ENCODE measurements at places on chromosomes 1 and 21.

DNA sequence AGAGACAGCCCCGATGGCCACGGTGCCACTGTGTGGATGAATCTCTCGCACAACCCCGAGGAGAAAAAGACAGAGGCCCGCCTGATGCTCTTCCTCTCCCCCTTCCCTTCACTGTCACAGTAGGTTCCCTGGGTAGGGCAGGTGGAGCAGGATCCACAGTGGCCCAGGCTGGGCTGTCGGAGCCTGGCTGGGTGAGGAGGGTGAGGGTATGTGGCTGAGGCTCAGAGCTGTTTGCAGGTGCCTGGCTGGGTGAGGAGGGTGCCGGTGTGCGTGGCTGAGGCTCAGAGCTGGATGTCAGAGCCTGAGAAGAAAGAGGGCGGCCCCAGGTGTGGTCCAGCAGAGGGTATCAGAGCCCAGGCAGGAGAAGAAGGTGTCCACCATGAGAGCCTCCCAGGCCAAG lies 2.7 kb downstream of the CFAP74 start:
- DNase-seq, result no peak

GRCh38 chr1:183634429-183635065 lies 1.0 kb downstream of the ARPC5 start:
- DNase-seq, result no peak

- DNase-seq, result no peak
Measured at GRCh38 chr1:165912638-165913037, 85.2 kb downstream of the UCK2 start.

DNA sequence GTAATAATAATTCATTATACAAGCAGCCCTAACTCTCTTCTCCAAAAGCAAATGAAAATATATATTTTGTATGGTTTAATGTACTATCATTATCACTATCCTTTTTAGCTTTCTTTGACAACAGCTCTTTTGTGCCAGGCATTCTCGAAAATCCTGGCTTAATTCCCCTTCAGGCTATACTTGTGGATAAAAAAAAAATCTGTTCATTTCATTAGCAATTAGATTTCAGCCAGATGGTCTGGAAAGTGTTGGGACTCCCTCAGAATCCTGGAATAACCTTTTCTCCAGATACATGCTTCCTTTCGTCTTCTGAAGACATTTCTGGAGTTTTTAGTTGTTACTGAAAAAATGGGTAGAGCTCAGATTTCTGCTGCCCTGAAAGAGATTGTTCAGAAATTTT lies 83.4 kb upstream of the PLPPR4 start:
- no peak for DNase-seq

DNA sequence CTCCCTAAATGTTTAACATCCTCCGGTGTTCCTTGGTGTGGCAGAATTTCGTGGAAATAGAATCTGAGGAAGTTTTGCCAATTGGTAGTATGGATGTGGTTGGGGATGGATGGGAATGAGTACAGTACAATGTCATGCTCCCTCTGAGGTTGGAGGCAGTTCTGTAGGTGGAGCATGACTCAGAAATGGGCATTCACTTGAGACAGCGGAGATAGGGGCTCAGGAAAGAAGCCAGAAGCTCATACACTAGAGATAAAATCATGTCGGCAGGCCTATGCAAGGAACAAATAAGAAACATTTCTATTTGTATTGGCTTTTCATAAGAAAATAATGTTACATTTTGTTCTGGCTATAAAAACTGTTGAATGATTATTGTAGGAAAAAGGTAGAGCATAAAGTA lies 196.0 kb downstream of the URB2 start:
- no peak for DNase-seq

DNA sequence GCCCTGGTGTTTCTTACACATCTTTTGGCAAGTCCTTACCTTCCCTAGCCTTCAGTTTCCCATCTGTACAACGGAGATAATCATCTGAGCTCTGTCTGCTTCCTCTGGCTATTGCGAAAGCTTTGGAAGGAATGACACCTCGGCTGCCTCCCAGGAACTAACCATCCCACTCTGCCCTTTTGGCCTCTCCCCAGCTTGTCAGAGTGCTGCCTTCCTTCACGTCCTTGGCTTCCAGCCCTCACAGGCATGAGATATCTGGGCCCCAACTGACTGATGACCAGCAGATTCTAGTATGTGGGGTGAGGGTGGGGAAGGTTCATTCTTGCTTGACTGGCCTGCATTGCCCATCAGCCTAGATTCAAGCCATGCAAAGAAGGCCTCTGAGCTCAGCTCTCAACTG lies 253.1 kb upstream of the FGGY start:
- no peak for DNase-seq

DNA sequence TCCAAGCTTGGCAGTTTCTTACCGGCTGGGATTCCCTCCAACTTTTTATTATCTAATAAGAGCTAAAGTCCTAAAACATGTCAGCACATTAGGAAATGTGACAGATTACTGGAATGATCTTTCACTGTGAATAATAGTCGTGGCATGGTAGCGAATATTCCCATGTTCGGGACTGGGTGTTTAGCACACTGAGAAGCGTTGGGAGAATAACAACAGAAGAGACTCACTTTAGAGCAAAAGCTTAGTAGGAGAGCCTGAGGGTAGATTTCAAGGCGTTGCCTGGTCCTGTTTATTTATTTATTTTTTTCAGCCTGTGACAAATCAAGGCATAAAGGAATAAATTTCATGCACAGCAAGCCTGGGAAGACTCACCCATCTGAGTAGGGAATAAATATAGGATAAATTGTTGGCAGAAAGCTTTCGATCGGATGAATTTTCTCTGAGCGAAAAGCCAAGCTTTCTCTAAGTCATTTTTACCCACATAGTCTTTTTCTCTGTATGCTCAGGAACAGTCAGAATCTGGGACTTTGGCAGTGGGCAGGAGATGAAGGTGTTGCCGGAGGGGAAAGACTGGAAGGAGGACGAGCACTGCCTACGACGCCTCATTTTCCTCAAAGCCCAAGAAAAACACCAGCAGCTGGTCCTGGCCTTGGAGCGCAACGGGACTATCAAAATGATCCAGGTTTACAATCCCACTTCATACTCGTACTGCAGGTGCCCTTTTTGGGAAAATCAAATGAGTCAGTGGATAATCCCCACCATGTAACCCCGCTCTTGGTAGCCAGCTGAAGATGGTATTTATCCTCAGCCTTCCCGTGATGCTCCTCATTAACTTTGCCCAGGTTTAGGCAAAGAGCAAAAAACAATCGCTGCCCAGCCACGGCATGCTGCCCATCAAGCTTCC lies 97.2 kb downstream of the WDR64 start:
- DNase-seq, result no peak

DNA sequence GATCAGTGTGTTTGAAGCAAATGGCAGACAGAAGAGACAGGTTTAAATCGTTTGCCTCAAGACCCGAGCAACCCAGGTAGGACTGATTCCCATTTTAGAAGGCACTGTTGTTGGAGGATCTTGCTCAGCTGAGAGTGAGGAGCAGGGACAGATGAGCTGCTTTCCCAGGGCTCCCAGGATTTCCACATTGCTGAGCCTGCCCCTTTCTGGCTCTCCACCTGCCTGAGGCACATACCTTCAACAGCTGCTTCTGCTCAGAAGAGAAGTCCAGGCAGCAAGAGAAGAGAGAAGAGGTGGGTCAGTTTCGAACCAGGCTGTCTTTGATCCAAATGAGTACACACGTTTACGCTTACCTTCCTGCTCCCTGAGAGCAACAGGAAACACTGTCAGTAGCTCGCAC lies 5.7 kb downstream of the TNNT2 start:
- no peak for DNase-seq

DNA sequence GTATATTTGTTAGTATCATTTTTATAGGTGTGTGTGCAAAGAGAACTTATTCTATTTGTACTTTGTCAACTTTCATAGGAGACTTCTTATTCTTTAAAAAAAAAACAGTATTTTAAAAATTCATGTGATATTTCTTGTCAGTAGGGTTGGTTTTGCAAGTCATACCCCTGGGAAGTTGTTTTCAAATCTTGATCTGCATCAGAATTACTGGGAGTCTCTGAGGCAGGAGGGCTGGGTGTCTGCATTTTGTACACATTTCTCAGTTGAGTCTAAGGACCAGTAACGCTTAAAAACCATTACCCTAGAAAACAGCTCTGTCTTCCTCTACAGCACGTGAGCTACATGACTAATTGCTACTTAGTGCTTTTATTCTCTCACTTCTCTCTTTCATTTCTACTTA lies 76.0 kb upstream of the CTTNBP2NL start:
- DNase-seq, result no peak

- DNase-seq, result no peak
Measured at GRCh38 chr1:207959141-207959825, 48.4 kb upstream of the CD34 start.

DNA sequence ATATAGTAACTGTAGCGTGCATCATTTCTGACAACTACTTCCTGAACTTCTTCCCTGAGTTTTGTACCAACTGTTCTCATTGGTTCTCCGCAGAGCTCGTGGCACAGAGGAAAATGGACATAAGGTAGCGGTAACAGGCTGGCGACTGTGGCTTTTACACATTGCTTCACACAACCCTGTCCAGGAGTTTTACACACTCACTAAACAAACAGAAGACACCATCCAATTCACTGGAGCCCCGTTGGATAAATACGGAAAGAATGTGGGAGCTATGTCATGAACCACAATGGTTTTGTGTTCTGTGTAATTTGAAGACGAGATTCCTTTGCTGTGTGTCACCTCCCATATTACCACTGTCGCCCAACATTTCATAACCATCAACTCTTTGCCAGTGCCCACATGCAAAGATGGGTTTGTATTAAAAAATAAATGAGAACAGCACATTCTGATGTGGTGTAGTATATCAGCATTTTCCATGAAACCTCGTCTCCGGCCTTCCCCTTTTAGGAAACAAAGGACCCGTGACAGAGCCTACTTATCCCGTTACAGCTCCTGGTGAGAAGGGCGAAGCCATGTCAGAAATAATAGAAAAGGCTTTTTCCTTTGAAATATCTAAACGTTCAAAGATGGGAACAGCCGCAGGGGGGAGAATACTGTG lies 47.4 kb upstream of the ENAH start:
- DNase-seq, result no peak

DNA sequence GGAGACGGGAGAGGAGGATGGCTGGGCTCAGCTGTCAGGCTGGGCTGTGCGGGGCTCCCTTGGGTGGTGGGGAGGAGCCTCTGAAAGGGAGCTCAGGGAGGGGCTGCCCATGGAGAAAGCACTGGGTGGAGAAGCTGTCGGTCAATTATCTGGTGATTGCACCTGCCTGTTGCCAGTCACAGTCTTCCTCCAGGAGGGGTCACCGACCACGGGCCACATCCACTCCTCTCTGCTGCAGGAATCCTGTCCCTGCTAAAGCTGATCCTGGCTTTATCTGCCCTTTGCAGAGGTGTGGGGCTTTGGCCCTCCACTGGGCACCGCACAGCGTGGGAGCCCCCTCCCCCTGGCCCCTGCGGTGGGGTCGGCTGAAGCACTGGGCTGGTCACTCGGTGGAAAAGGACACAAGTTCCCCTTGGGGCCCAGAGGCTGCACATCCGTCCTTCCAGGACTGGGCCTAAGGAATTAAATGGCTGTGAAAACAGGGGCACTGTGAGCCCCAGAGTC lies 21.8 kb upstream of the COL18A1 start:
- no peak for DNase-seq

DNA sequence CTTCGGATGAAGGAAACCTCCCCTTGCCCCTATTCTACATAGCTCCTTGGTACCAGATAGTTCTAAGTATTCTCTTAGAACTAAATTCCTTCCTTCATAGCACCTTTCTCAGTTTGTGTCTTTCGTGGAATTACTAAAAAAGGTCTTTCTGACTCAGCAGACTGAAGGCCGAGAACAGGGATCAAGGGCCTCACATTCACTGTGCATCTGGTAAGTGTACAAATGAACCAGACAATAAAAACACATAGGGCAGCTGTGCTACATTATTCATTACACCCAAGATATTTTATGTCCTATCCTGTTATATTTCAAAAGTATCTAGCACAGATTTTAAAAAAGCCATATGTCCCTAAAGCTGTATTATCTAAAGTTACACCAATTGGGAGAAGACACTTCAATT lies 62.9 kb upstream of the HP1BP3 start:
- DNase-seq, result no peak

- no peak for DNase-seq
Measured at GRCh38 chr1:92754000-92754718, 30.7 kb downstream of the EVI5 start.

- DNase-seq, result no peak
Measured at GRCh38 chr1:18390953-18391352, 89.8 kb upstream of the KLHDC7A start.

- DNase-seq, result no peak
Measured at GRCh38 chr1:160128636-160129035, 13.1 kb downstream of the ATP1A2 start.

GRCh38 chr1:152539901-152540300 lies 25.6 kb downstream of the CRCT1 start:
- DNase-seq, result no peak

GRCh38 chr21:39141502-39141901 lies 41.7 kb downstream of the PSMG1 start:
- DNase-seq, result no peak

GRCh38 chr1:221704306-221704705 lies 37.6 kb downstream of the DUSP10 start:
- no peak for DNase-seq

- DNase-seq, result no peak
Measured at GRCh38 chr1:116933606-116934515, 24.1 kb downstream of the PTGFRN start.

DNA sequence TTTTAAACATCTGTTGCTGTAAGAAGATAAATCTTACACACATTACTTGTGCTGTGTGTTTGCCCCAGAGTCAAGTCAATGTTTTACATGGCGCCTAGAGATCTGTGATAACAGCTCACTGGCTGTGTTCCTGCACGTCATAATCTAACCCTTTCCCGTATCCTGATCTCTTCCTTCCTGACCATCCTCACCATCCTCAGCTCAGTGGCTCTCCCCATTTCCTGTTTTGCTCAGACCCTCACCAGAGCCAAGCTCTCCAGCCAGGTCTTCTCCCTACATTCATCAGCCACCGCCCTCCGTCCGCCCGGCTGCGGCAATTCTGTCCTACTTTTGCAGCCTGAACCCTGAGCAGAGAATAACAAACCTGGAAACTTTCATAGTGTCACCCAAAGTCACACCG lies 824.7 kb downstream of the USP25 start:
- DNase-seq, result no peak

- no peak for DNase-seq
Measured at GRCh38 chr1:185645162-185645640, 89.0 kb upstream of the HMCN1 start.

GRCh38 chr1:226827968-226828513 lies 42.4 kb upstream of the PSEN2 start:
- DNase-seq, result peak; percentile 82

- no peak for DNase-seq
Measured at GRCh38 chr1:205192287-205192686, 19.2 kb downstream of the DSTYK start.

- no peak for DNase-seq
Measured at GRCh38 chr1:240503558-240503957, 108.4 kb downstream of the GREM2 start.

- no peak for DNase-seq
Measured at GRCh38 chr1:183301239-183301638, 115.2 kb downstream of the LAMC2 start.

DNA sequence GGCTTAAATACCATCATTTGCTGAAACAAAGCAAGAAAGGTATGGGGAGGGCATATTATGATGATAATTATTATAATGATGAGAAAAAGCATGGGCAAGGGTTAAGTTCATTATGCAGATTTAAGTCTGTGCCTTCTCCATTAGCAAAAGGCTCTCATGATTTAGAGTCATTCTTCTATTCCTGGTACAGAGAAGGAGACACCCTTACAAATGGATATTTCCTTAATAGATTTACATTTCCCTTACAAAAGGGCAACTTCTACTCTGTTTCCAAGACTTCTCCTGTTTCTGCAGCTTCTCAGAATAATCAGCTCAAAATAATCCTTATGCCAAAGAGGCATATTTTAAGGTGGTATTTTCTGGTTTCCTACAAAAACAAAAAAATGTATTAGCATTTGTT lies 121.1 kb upstream of the CAMK1G start:
- no peak for DNase-seq

- no peak for DNase-seq
Measured at GRCh38 chr1:64686828-64687724, 57.8 kb upstream of the RAVER2 start.

All from right renal cortex interstitium (tissue), 3 donors.